ENCODE measurements at places on chromosomes 6 and 20. TPM values are rescaled to one million over a fixed set of nuclear protein-coding genes. Genes with fewer than 3 reads are reported as not detected.

The CCN6 gene
- not detected for total RNA-seq

The PHACTR3 gene
- 2.1 TPM for total RNA-seq

The LY6G6D gene
- not detected for total RNA-seq

DNA sequence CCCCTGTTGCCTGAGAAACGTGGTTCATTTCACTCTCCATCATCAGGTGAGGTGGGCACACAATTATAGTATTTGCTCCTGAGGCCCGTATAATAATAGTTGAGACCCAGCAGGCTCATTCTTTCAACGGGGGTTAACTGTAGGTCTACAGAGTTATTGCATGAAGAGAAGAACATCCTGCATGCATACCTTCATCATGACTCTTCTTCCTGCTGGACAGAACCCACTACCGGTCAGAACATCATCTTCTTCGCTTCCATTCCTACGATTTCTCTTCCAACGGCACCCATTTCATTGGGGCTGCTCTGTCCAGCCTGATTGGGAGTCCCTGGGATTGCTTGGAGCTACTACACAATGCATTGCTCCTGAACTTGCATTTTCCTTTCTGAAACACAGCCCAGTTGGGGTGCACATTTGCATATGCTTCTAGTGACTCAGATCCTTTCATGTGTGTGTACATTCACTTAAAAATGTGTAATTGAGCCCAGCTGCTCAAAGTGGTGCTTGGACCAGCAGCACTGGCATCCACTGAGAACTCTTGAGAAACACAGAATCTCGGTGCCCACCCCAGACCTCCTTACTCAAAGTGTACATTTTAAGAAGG is 57.4 kb downstream of the SLC24A3 start:
- no peak for DNase-seq

- DNase-seq = no peak
Observed at GRCh38 chr20:47765691-47766594, 19.3 kb downstream of the SULF2 start.

DNA sequence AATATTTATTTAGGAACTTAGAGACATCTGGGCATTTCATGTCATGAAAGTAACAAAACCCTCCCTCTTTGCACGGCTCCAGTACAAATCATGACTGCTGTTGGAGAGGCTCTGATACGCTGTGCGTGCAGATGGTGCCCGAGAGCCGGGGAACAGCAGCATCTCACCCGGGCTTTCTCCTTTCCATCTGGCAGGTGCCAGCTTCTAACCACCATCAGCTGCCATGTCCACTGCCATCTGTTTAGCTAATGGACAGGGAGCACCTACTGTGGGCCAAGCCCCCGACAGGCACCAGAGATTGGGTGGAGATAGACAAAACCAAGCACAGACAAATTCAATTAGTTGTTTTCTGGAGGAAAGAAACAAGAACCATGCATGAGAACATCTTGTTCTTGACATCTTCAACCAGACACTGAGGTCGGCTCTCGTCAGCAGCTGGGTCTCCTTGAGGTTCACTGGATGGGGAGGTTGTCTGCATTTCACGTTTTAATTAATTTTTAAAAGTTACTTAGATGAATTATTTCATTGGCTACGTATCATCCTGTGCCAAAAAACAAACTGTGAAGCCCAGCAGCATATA is 323.7 kb downstream of the THBS2 start:
- DNase-seq = no peak

- no peak for DNase-seq
Observed at GRCh38 chr6:87710090-87710489, 8.1 kb upstream of the AKIRIN2 start.

GRCh38 chr6:105492706-105493673 is 90.1 kb upstream of the PREP start:
- DNase-seq = no peak

DNA sequence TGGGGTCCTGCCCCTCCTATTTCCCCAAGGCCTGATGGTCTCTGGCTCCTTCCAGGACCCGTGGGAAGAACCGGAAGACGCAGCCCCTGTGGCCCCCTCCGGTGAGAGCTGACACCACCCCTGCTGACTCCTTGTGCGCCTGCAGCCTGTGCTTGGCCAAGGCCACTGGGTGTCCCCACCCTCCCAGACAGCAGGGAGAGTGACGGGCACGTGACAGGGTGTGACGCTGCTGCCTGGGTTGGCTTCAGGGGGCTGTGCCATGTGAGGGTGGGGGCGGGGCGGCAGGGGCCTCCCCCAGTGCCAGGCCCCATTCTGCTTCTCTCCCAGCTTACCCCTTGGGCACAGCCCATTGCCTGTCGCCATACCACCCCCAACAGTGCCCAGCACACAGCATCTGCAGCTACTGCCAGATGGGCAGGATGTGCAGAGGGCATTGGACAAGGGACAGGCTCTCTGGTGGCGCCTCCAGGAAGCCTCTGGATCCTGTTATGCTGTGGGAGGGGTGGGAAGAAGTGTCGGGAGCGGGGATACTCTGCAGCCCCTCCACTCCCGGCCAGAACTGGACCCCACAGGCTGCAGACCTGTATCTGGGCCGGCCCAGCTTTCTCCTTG is 2.9 kb downstream of the BIRC7 start:
- DNase-seq = no peak

Measured in type B pancreatic cell (in vitro differentiated cells).